ENCODE measurements at places on chromosomes 11 and 22.

DNA sequence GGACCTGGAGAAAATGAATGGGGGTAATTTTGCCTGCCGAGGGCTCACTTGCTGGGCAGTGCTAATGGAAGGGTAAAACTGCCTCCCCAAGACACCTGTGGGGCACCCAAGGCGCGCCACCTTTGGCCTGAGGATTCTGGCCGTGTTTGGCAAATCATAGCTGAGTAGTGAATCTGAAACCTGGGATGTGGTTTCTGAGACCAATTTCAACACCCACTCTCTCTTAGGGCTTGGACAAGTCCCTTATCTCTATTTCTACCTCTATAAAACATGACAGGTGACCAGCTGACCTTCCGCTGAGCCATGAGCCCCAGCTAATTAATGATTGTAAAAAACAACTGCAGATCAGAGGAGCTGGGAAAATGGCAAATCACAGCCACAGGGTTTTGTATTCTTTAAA is 1.5 kb upstream of the PACSIN3 start:
- no peak for DNase-seq

- DNase-seq, result no peak
Observed at GRCh38 chr11:70229737-70230136, 26.6 kb downstream of the FADD start.

DNA sequence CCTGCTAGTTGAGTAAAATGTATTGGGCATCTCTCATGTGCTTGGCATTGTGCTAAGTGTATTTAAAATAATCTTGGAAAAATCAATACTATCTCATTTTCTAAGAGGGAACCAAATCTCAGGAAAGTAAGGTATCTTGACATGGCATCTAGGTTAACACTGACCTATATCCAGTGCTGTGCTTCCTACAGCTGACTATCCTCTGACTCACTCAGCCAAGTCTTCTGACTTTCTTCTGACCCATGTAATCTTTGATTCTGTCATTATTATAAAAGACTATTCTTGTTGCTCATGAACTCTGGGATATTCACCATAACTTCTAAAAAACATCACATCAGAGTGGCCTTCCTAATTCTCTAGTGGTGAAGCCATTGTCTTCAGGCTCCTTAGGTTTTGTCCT is 304.1 kb upstream of the TENM4 start:
- no peak for DNase-seq

DNA sequence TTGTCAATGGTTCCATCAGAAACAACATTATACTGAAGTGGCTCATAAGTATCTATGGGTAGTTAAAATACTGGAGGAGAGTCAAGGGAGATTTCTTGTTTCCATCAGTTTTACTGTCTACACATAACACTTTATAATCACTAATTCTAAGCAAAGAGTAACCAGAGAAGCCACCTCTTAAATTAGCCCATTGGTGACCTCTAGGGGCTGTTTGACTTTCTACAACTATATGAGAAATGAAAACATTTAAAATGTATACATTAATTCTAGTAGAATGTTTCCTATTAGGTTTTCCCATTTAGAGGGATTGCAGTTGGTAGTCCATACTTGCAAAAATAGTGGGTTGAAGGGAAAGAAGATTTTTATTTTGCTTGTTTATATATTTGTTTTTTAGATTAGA is 504.3 kb downstream of the FAM181B start:
- DNase-seq, result no peak

DNA sequence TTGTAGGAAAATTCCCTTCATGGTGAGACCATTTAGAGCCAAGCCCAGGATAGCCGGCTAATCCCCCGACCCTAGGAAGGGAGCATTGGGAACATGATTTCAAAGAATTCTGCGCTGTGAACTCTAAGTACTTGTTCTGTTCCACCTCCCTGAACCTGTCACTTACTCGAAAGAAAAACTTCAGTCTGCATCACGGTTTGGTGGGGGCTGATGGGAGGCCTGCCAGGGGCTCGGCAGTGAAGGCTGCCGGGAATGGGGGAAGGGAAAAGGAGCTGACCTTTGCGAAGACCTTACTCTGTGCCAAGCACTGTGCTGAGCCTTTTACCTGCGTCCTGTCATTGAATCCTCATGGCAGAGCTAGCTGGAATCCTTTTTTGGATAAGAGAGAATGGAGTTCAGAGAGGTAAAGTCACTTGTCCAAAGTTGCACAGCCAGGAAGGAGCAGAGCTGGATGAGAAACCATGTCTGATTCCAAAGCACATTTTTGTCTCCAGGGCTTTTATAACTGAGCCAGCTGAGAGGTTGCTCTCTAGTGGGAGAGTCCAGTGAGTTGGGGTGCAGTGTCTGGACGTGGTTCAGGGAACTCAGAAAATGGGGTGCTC is 15.4 kb downstream of the RASD2 start:
- DNase-seq, result no peak

GRCh38 chr11:69203381-69203780 is 47.6 kb downstream of the SMIM38 start:
- no peak for DNase-seq

- no peak for DNase-seq
Observed at GRCh38 chr11:73186294-73186850, 31.7 kb upstream of the P2RY2 start.

DNA sequence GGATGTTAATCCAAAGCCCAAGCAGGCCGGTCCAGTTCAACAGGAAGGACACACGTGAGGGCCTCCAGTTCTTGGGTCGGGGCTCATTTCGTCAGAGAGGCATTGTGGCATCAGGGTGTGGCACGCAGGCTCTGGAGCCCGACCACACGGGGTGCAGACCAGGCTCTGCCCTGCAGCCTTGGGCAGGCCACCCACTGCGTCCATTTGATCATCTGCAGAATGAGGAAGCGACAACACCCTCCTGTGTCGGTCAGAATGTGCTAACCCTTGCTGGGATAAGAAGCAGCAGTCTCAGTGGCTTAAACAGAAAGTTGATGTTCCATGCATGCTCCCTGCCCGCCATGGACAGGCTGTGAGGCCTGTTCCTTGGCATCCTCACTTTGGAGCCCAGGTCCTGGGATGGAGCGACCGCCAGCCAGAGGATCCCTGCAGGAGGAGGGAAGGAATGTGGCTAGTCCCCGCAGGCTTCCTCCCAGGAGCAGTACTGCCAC is 10.8 kb downstream of the RIBC2 start:
- no peak for DNase-seq

DNA sequence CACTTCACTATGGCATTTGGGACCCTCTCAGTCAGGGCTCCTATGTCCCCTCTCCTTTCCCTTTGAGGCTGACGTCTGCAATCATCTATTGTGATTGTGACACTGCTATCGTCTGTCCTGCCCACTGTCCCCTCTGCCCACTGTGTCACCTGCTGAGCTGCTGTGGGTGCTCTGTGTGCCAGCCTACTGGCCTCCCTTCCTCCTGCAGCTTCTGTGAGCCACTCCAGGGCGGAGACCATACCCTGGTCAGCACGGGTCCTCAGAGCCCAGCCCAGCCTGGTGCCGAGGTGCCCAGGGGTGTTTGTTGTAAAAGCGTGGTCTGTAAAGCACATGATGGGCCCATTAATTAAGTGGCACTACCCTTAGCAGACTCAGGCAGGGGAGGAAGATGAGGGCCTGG is 29.4 kb downstream of the MPPED1 start:
- DNase-seq, result no peak

DNA sequence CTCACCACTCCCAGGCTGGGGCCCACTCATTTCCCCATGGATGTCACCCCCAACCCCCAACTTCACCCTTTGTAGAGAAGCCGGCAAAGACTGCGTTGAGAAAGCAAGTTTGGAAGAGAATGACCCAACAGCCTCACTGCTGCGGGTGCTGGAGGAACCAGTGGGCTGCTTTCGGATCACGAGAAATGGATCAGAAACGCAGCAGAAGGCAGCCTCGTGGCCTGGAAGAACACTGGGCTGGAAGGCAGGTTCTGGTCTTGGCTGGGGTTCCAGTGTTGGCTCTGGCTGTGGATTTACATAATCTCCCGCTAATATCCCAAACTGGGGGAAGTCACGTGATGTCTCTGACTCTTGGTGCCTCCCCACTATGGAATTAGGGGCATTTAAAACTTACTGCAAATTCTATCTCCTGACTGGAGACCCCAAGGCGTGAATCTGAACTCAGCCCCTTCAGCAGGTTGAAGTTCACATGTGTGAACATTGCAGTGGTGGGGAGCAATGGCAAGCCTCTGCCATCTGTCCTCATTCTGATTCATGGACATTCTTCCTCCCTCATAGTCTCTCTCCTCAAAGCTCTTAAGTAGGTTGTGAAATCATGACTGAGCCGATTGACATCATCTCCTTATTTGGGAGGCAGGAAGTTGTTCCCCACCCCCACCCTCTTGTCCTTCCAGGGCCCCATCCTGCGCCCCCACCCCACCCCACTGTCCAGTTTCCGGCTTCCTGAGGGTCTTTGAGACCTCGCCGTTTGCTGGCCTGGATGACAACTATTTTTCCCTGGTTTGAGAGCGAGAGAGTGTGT is 37.0 kb upstream of the TIMP3 start:
- no peak for DNase-seq

DNA sequence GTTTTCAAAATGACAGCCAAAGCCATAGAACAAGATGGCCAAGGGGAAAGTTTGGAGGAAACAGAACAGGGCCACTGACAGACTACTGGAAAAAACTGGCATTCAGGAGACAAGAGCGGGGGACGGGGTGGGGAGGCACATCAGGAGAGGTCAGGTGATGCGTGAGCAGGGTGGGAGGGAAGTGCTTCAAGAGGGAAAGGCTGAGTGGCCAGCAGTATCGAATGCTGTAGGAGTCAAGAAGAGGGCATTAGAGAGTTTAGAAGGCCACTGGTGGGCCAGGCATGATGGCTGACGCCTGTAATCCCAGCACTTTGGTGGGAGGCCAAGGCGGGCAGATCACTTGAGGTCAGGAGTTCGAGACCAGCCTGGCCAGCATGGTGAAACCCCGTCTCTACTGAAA is 8.2 kb downstream of the GTPBP1 start:
- DNase-seq, result no peak

- DNase-seq, result no peak
Observed at GRCh38 chr11:67260406-67260805, 5.9 kb upstream of the GRK2 start.

- no peak for DNase-seq
Observed at GRCh38 chr22:31103899-31104694, 3.3 kb downstream of the SELENOM start.

- DNase-seq, result no peak
Observed at GRCh38 chr11:121914508-121915059, 201.4 kb downstream of the BLID start.

DNA sequence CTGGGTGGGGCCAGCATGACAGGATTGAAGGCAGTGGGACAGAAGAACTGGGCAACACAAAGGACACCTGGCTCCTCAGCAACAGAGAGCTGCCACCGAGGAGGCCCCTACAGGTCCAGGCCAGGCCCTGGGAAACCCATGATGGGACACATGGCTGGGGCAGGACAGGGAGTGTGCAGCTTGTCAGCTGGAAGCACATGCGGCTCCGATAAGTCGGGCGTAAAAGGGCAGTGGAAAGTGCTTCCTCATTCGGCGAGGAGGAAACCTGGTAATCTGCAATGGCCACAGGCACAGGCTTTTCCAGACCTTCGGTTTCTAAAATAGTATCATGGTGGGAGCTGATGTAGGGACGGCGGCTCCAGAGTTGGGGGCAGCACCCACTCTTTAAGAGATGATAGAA is 16.5 kb downstream of the GNAZ start:
- DNase-seq, result no peak

DNA sequence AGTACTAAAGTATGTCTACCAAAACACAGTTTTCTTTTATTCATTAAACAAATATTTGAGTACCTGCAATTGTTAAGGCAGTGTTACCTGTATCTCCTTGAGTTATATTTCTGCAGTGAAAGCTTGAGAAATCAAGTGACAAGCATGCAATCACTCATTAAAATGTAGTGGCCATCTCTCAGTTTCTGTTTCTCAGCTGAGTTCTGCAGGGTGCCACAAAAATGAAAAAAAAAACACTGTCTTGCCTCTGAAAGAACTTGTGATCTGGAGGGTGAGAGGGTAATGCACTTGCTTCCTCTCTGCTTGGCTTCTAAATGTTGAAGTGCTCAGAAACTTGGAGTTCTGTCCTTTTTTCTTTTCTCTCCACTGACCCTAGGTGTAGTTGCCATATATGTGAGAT is 6.8 kb downstream of the QSER1 start:
- no peak for DNase-seq

- no peak for DNase-seq
Observed at GRCh38 chr11:112949781-112950575, 11.2 kb upstream of the NCAM1 start.

DNA sequence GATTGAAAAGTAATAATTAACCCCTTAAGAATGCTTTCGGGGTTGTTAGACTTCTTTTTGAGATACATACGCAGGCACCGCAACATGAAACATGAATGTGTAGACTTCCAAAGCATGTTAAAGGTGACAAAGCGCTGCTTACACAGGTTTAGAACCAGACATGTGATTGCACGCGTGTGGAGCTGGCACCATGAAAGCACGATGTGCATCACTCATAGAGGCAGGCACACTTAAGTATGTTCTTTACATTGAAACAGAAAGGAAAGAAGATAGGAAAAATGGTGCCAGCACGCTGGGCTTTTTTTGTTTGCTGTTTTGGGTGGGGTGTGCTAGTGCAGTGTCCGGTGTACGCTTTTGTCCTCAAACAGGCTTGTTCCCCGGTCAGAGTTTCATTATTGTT is 83.6 kb upstream of the PPARA start:
- DNase-seq, result no peak

DNA sequence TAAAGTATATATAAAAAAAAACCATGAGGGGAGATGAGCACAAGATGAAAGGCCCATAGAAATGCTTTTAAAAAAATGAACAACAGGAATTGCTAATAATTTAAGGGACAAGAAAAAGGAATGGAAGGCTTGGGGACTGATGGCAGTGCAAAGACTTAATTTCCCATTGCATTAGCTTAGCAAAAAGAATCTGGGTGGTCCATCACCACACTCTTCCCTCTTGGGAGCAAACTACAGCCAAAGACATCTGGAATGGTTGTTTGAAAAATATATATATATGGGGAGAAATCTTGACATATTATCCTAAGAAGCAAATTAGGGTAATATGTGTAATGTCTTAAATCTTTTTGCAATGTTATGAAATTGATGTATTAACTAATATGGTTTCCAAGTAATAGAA is 727.1 kb downstream of the METTL15 start:
- no peak for DNase-seq

GRCh38 chr11:120894202-120894985 is 129.5 kb upstream of the TBCEL start:
- no peak for DNase-seq

- no peak for DNase-seq
Observed at GRCh38 chr11:110435780-110436717, 6.3 kb downstream of the FDX1 start.

Measured in stimulated activated CD4-positive, alpha-beta T cell treated with anti-CD3 and anti-CD28 coated beads, Interleukin-1b, Interleukin-23, amount 100 ng/mL, for 48 hours (primary cell).